CD4-positive, alpha-beta T cell treated with Interleukin-4 for 1 hour (primary cell): ENCODE measurements at places on chromosomes 1 and 21.

- DNase-seq = no peak
Measured at GRCh38 chr1:119781434-119782210, 12.9 kb upstream of the HMGCS2 start.

- peak; percentile 86 for DNase-seq
Measured at GRCh38 chr1:30743584-30744059, 14.0 kb downstream of the LAPTM5 start.

DNA sequence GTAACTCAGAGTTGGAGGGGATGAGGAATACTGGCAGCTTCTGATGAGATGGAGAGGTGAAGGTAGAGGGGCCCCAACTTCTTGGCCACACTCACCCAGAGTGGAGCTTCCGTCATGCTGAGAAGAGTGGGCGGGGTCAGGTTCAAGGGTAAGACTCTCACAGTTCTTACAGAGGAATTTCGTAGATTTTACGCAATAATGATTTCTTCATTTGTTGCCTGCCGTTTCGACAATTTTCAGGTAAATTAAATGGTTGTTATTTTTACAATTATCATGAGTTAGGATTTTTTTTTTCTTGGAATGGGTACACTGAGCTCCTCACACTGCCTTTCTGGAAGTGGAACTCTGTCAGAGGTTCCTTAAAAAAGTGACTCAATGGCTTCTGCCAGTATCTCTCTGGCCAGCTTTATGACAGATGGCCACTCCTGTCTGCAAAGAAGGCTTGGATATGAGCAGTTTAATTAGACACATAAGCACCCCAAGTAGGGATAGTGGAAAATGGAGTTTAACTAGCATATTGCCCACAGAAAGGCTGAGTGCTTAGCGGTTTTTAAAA lies 13.8 kb upstream of the NLRP3 start:
- DNase-seq = no peak

GRCh38 chr1:19974822-19975416 lies 4.5 kb downstream of the PLA2G2A start:
- peak; percentile 38 for DNase-seq
